NK-92 treated with Interleukin-12 subunit alpha and Interleukin-12 subunit beta, amount 100 ng/mL, for 24 hours (cell line): ENCODE measurements at places on chromosomes 3 and 15.

- no peak for DNase-seq
Observed at GRCh38 chr3:194782698-194783404, 97.2 kb downstream of the FAM43A start.

- DNase-seq: no peak
Observed at GRCh38 chr3:197202694-197203093, 95.7 kb downstream of the DLG1 start.

DNA sequence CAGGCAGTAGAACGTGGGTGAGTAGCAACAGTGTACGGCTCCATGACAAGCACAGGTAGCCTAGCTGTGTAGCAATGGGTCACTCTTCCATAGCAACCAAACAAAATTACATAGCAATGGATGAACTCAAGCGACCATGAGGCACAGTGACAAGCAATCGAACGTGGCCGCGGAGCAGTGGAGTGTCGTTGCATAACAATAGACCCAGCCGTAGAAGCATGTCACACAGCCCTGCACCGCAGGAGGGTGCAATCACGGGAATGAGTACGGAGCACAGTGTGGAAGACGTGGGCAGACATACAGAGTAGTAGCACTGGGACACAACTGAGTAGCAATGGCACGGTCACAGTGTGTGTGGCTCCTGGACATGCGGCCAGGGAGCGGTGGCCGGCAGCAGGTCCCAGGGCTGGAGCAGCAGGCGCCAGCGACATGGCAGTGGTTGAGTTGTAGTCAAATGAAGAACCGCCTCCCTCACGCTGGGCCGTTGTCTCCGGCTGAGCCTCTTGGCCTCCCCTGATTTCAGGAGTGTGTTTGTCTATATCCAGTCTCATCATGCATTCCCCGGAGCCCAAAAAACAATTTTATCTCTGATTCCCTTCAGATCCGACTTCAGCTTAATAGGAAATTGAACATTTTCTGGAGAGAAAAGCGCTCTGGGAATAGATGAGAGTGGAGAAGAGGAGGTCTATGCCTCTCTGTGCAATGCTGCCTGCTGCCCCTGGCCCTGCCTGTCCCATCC lies 64.1 kb downstream of the CCDC33 start:
- no peak for DNase-seq

GRCh38 chr3:80697291-80697690 lies 929.5 kb upstream of the ROBO1 start:
- no peak for DNase-seq

DNA sequence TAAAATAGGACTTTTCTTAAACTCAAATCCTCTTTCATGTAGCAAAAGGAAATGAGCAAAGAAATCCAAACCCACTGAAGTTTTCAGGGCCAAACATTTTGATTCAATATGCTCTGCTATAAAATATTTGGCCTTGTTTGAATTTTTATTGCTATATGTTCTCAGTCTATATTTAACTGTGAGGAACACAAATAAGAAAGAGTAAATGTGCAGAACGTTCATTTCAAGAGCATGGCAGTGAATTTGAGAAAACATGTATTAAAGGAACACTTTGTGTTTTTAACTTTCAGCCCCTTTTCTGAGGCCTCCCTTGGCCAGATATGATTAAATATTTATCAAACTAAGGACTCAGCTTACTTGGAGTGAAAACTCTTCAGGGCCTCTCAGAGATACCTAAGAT lies 124.7 kb upstream of the CCNL1 start:
- no peak for DNase-seq

- DNase-seq: no peak
Observed at GRCh38 chr15:34434627-34435305, 2.8 kb downstream of the GOLGA8A start.

GRCh38 chr3:55649554-55649953 lies 162.4 kb upstream of the WNT5A start:
- DNase-seq: no peak

GRCh38 chr3:110932567-110932966 lies 139.0 kb upstream of the NECTIN3 start:
- DNase-seq: no peak

- no peak for DNase-seq
Observed at GRCh38 chr15:40906991-40907802, 12.9 kb downstream of the VPS18 start.

GRCh38 chr15:72135719-72136118 lies 17.5 kb downstream of the SENP8 start:
- DNase-seq: no peak

DNA sequence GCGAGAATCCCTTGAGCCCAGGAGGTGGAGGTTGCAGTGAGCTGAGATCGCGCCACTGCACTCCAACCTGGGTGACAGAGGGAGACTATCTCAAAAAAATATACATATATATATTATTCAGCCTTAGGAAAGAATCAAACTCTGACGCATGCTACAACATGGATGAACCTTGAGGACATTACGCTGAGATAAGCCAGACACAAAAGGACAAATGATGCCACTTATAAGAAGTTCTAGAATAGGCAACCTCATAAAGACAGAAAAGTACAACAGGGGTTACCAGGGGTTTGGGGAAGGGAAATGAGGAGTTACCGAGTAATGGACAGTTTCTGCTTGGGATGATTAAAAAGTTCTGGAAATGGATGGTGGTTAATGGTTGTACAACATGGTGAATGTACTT lies 727 bp downstream of the PDHB start:
- no peak for DNase-seq

GRCh38 chr15:82933576-82933975 lies 18.9 kb downstream of the HOMER2 start:
- DNase-seq: no peak

- DNase-seq: no peak
Observed at GRCh38 chr3:156187146-156187769, 66.9 kb downstream of the KCNAB1 start.

- DNase-seq: no peak
Observed at GRCh38 chr3:51777985-51778384, 1.1 kb downstream of the IQCF6 start.

DNA sequence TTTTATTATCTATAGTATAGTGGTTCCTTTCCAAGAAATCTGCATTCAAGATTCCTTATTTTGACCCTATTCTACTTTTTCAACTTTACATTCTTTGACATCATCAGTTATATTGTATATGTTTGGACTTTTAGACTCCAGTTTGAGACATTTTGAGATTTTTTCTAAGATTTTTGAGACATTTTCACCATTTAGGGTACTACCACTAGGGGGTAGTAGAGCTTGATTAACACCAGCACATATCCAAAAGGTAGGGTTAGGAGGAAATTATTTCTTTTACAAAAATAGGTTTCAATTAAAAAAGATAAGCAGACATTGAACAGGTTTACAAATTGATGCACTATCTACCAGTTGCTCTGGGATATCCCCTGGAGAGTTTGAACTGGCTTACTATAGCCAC lies 262.5 kb downstream of the SCAPER start:
- no peak for DNase-seq

- DNase-seq: no peak
Observed at GRCh38 chr3:33942483-33943150, 144.2 kb downstream of the PDCD6IP start.

- no peak for DNase-seq
Observed at GRCh38 chr15:71511796-71512681, 298.3 kb upstream of the NR2E3 start.

DNA sequence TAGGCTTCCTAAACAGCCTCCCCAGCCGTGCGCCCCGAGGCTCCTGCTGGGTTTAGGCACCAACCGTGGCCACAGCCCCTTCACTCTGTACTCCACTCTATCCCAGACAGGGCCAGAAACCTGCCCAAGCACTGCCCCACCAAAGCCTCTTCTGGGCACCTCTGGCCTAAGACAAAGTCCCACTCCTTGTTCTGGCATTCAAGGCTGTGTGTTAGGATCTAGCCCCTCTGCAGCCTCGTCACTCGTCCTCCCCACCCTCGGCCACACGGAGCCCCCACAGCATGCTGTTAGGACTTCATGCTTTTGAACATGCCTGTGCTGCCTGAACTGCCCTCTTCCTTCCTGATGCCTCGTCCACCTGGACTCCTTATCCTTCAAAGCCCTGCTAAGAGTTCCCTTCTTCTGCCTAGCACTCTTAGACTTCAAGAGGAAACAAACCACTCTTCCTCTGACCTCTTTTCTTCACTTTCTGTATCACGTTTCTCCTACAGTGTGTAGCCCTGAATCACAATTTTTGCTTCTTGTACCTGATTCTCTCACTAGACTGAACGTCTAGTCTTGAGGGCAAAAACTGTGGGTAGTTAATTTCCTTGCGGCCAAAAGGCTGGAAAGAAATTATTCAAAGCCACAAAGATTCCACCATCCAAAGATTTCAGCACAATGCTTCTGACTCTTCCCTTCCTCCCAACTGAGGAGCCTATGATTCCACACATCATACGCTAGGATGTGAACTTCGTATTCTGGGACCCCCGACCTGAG lies 28.6 kb downstream of the WNT7A start:
- DNase-seq: no peak

DNA sequence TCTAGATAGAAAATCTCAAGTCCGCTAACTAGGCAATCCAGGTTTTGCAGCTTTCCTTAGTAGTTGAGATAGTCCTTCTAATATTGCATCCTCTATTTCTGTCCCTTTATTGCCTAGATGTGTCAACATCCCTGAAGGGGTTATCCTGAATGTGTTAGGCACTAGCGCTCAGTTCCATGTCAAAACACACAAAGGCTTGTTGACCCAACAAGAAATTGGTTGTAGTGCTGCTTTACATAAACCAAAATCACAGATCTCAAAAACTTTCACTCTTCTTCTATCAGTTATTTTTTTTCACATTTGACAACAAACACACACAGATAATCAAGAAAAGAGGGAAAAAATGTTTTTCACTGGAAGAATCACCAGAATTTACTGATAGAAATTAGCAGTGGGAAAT lies 51.4 kb upstream of the SOX2 start:
- no peak for DNase-seq

- no peak for DNase-seq
Observed at GRCh38 chr3:113214917-113215595, 3.7 kb downstream of the BOC start.

GRCh38 chr3:39108200-39108710 lies 775 bp downstream of the TTC21A start:
- DNase-seq: peak; percentile 21

- DNase-seq: no peak
Observed at GRCh38 chr3:107904536-107905066, 186.2 kb downstream of the CD47 start.

DNA sequence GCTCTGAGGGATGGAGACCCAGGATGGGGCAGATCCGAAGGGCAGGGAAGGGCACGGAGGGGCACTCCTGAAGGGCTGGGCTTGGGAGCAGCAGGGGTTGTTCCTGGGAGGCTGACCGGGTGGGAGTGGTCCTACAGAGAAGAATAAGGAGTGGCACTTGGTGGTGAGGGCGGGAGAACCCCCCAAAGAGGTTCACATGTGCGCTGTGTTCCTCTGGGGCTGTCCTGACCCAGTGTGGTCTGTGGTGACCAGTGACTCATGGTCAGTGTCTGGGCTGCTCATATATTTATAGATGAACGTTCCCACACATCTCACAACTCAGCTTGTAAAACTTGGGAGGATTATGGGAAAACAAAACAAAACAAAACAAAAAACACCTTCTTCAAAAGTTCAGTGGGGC lies 10.0 kb downstream of the TRPM1 start:
- no peak for DNase-seq

GRCh38 chr15:56794553-56795329 lies 61.4 kb upstream of the ZNF280D start:
- DNase-seq: no peak

DNA sequence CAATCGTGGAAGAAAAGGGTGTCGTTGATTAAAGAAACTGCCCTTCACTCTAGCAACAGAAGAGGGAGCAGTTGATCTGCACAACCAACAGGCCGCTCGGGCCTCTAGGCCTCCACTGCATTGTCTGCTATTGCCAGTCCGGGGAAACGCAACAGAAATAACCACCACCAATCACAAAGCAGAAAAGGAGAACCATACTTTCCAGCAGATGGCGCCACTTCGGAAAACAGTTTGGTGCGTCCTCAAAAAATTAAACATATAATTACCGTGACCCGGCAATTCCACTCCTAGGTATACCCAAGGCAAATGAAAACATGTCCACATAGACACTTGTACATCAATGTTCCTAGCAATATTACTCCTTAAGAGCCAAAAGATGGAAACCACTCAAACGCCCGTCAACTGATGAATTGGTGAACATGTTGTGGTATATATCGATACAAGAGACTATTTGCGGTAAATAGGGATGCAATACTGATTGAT lies 154.1 kb downstream of the TJP1 start:
- peak; percentile 50 for DNase-seq

GRCh38 chr3:166304584-166304983 lies 467.4 kb upstream of the BCHE start:
- DNase-seq: no peak

GRCh38 chr15:73495181-73495580 lies 52.2 kb downstream of the REC114 start:
- no peak for DNase-seq

DNA sequence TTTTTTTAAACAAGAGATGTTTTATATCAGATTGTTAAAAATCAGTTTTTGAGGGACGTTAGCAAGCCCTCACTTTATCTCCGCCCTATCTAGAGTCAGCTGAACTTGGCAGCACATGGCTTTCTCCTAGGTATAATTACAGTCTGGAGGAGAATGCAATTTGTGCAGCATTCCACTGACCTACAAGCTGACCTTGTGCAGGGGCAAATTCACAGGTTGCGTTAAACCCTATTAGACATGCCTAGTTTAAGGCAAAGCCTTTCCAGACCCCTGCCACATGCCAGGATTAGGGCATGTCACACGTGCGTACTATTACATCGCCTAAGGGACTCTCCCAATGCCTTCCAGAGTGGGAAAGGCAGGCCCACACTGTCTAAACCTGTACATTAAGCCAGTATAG lies 224.0 kb downstream of the GREM1 start:
- no peak for DNase-seq

- no peak for DNase-seq
Observed at GRCh38 chr3:100096866-100097265, 17.4 kb downstream of the FILIP1L start.

DNA sequence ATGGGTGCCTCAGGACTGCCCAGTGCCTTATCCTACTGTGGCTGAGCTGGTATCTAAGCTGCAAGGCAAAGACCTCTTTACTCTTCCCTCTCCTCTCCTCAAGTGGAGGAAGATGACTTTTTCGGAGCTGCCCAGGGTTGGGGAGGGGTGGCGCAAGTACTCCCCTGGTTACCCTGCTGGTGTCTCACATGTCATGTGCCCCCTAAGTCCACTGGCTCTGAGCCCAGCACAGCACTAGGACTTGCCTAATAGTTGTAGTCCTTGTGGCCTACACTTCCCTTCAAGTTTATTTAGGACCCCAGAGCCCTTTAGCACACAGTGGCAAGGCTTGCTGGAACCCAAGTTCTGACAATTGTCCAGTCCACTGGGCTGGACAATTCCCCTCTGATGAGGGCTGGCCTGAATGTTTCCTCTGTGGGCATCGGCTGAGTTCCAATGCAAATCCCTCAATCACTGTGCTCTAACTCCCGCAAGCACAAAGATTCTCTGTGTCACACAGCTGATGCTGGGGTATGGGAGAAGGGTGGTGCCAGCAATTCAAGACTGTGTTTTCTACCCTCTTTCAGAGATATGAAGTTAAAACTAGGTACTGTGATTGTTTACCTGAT lies 60.4 kb downstream of the UQCC5 start:
- no peak for DNase-seq

GRCh38 chr15:51093839-51094605 lies 684 bp downstream of the TNFAIP8L3 start:
- DNase-seq: no peak

- DNase-seq: no peak
Observed at GRCh38 chr3:47406762-47407149, 25.9 kb downstream of the PTPN23 start.
